Naive thymus-derived CD8-positive, alpha-beta T cell (primary cell): ENCODE measurements at places on chromosomes 5 and 9. TPM values are rescaled to one million over a fixed set of nuclear protein-coding genes. Genes with fewer than 3 reads are reported as not detected.

Gene PLCXD3
- not detected for total RNA-seq

DNA sequence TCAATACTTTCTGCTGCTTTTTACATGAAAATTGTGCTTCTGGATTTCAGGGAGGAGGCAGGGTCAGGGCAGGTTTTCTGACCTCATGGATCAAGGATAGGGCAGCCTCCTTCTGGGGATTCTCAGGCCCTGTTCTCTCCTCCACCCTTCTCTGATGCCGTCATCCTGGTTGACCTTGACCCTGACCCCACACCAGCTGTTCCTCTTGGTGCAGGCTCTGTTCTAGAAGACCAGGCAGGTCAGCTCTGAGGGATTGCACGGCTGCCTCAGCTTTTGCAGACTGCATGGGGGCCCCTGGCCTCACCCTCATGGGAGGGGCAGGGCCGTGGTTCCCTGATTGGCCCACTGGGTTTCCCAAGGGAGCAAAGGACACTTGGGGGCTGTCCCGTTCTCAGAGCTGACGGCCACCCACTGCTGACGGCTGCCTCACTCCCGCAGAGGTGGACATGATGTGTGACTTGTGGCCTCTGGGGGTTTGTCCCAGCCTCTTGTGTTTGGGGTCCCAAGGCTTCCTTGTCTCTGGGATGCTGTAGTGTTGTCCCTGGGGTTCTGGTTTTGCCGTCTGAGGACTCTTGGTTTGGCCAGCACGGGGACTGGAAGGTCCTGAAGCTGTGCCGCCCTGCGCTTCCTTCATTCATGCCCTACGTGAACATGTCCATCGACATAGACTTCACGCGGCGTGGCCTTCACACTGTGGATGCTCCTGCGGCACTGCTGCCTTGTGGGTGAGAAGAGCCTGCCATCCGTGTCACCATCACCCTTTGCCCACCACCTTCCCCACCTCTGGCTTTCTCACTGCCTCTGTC is 34.5 kb downstream of the CEP72 start:
- no peak overlapping the region for H3K4me3 ChIP-seq
- H3K27me3 ChIP-seq, result no peaks in the 10 kb centered on the region
- no peaks in the 10 kb centered on the region for H3K36me3 ChIP-seq
- H3K27ac ChIP-seq, result no peak overlapping the region
- DNase-seq, result no peak

DNA sequence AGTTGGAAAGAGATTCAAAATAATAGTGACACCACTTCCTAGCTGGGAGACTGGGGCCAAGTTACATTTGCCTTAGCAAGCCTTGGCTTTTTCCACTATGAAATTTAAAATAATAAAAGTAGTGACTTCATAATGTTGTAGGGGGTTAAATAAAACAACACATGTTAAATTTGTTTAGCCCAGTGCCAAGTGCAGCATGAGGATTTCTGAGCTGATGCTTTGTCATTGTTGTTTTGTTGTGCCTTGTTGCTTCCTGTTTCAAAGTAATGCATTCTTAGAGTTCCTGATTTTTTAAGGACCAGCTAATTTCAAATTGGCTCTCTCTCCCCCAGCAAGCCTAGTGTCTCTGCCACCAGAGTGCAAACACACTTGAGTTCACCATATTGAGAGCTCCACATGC is 270.7 kb upstream of the PAPPA start:
- no peaks in the 10 kb centered on the region for H3K4me1 ChIP-seq
- H3K27ac ChIP-seq, result no peak overlapping the region
- H3K36me3 ChIP-seq, result no peaks in the 10 kb centered on the region

- H3K27me3 ChIP-seq, result peaks cover 4% of the 10 kb centered on the region
- H3K27ac ChIP-seq, result no peak overlapping the region
- H3K4me3 ChIP-seq, result no peak overlapping the region
- peaks cover 9% of the 10 kb centered on the region for H3K4me1 ChIP-seq
Measured at GRCh38 chr9:136047076-136047774, 47.9 kb downstream of the NACC2 start.

DNA sequence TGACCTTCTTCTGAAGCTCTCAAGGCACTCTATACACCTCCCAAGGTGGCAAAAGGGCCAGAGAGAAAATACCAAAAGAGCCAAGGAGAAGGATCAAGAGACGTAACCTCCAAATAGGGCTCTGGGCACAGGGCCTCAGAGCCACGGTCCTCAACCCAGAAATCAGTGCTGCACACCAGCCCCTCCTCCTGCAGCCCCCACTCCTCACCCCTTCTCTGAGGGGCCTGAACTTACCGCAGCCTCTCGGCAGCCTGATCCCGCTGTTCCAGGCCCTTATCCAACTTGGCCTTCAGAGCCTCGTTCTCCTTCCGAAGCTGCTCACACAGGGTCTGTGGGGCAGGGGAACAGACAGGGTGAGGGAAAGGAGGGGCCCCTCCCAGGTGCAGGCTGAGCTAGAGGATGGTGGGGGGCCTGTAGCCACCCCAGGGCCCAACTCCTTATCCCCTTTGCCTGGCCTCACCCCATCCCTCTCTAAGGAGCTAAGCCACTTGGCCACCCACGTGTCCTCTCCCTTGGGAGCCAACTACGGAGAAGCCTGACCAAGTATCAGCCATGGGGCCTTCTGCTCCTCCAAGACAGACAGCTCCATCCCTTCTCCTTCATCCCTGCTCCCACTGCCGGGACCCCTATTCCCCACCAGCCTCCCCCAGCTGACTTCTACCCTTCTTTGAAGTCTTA is 28.8 kb downstream of the TNIP1 start:
- no peak for DNase-seq
- H3K27ac ChIP-seq, result peak overlapping the region; percentile 27
- H3K4me3 ChIP-seq, result no peak overlapping the region

DNA sequence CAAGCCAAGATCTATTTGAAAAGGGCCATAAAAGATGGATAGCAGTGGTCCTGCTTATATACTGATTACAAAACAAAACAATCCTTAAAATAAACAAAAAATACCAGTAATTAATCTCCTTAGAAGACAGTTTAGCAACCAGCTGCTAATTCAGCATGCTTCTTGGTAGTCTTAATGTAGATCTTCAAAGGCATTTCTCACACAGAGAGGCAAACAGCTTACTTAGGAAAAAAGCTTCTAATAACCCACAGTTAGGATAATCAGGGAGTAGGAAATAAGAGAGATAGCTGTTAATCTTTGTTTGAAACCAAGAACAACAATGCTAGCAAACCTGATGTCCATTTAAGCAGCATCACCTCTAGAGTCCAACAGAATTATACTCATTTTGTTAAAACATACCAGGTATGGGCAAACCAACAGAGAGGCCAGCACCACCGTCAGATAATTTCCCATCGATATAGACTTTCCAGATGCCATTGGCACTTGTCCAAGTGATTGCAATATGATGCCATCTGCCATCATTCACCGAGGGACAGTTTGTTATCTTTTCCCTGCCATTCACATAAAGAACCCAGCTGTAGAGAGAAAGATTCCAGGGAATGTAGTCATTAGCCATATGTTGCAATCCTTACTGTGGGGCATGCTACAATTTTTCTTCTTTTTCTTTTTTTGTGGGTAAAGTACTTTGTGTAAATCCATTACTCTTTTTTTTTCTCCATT is 105.6 kb upstream of the TXNDC8 start:
- no peaks in the 10 kb centered on the region for H3K36me3 ChIP-seq
- H3K27ac ChIP-seq, result no peak overlapping the region
- no peak for DNase-seq
- no peaks in the 10 kb centered on the region for H3K4me1 ChIP-seq

DNA sequence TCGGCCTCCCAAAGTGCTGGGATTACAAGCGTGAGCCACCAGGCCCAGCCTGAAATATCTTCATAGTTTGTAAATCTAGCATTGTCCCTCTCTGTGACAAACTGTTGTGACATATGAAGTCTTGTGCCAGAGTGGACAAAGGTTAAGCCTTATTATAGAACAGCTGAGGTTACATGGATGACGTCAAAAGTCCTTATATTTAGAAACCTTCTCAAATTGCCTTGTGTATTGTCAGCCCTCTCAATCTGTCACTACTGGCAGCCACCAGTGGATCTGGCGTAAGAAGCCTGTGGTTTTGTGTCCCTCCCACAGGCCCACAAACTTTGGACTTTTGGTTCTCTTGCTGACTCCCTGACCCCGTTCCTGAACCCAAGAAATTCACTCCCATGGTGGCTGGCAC is 79.4 kb upstream of the CCDC112 start:
- H3K27me3 ChIP-seq, result peaks cover 2% of the 10 kb centered on the region
- no peak overlapping the region for H3K27ac ChIP-seq
- no peaks in the 10 kb centered on the region for H3K4me1 ChIP-seq
- H3K4me3 ChIP-seq, result no peak overlapping the region
- DNase-seq, result no peak

Gene NTRK2
- total RNA-seq, result not detected

GRCh38 chr9:3193791-3194190 is 332.0 kb downstream of the RFX3 start:
- no peaks in the 10 kb centered on the region for H3K4me1 ChIP-seq
- DNase-seq, result no peak
- peaks cover 6% of the 10 kb centered on the region for H3K27me3 ChIP-seq

GRCh38 chr5:60505373-60506171 is 194.4 kb downstream of the DEPDC1B start:
- peaks cover 5% of the 10 kb centered on the region for H3K27me3 ChIP-seq
- no peaks in the 10 kb centered on the region for H3K36me3 ChIP-seq
- H3K27ac ChIP-seq, result no peak overlapping the region
- DNase-seq, result no peak

GRCh38 chr5:80220245-80220897 is 35.5 kb downstream of the SERINC5 start:
- H3K27me3 ChIP-seq, result no peaks in the 10 kb centered on the region
- peak overlapping the region; percentile 88 for H3K27ac ChIP-seq
- H3K4me1 ChIP-seq, result peaks cover 75% of the 10 kb centered on the region
- no peak for DNase-seq

DNA sequence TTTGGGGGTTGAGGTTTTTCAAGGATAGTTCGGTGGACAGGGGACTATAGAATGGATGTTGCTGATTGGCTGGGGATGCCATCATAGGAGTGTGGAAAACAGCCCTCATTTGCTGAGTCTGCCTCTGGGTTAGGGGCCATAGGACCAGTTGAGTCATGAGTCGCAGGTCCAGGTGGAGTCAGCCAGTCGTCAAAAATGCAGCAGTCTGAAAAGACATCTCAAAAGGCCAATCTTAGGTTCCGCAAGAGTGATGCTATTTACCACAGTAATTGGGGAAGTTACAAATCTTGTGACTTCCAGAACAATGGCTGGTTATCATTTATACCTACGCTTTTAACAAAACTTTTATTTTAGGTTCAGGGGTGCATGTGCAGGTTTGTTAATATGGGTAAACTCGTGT is 276.0 kb upstream of the DMRT1 start:
- no peak overlapping the region for H3K27ac ChIP-seq
- no peak for DNase-seq
- H3K27me3 ChIP-seq, result peaks cover 5% of the 10 kb centered on the region
- H3K4me1 ChIP-seq, result peaks cover 6% of the 10 kb centered on the region
- H3K36me3 ChIP-seq, result peaks cover 22% of the 10 kb centered on the region

Gene KIF12
- not detected for total RNA-seq

Gene CARTPT
- not detected for total RNA-seq

DNA sequence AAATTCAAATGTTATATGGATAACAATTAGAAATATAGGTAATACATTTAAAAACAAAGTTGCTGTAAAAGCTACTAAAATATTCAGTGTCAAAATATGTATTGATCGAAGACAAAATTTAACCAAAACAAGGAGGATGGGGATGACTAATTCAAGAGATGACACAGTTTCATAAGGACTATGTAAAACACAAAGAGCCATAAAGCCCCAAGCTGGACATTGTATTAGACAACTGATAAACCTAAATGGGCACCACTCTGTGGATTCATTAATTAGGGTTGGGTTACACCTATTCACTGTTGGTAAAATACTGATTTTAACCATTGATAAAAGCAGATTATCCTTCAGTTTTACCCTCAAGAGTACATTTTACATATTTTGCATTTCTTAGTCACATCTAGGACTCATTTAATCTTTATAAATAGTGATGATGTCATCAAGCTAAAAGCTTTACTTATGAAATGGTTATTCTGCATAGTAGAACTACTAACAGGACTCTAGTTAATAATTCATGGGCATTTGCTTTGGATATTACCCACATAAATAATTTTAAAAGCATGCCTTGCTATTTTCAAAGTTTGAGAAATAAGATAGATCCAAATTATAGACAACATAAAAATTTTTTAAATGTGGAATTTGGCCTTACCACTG is 13.7 kb downstream of the TUT7 start:
- no peak overlapping the region for H3K27ac ChIP-seq
- H3K4me3 ChIP-seq, result no peak overlapping the region
- peaks cover 32% of the 10 kb centered on the region for H3K4me1 ChIP-seq
- H3K27me3 ChIP-seq, result no peaks in the 10 kb centered on the region
- H3K36me3 ChIP-seq, result peaks cover 34% of the 10 kb centered on the region
- DNase-seq, result no peak

GRCh38 chr9:23543419-23543818 is 282.6 kb downstream of the ELAVL2 start:
- no peaks in the 10 kb centered on the region for H3K4me1 ChIP-seq
- H3K27ac ChIP-seq, result no peak overlapping the region
- H3K36me3 ChIP-seq, result no peaks in the 10 kb centered on the region

DNA sequence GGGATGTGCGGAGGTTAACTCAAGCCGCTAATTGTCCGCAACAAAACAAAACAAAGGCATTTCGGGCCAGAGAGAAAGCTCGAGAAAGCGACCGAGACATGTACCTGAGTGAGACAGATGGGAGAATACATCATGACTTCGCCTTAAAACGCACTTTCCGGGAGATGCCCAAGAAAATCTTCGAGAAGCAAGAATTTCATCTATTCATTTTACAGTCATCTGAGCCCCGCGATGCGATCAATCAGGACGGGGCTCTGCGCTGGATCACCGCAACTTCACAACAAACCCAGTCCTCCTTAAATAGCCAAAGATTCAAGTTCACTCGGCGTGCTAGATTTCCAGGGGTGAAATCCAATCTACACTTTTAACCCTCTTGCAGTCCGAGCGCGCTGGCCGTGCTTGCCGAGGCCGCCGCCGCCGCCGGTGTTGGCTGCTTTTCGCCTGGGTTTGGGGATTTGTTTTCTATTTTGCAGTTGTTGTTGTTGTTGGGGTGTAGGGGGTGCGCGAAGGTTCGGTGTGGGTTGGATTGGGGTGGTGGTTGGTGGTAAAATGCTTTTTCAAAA is 482 bp downstream of the NFIB start:
- peaks cover 72% of the 10 kb centered on the region for H3K27me3 ChIP-seq
- no peak overlapping the region for H3K27ac ChIP-seq

DNA sequence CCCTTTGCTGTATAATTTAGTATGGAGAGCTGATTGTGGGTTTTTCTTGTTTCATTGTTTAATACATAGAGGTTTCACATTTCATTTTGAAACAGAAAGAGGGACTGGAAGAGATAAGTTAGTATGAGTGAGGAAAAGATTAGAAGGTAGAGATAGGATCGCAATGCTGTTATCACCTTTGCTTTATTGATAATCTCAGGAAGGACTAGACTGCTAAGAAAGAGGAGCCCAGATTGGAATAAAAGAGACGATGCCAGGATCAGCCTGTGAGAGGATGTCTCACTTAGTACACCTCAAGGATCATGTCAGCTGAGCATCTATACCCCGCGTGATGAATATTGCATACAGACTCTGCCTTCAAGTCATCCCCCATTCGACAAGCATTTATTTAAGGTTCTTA is 178.0 kb upstream of the DMAC1 start:
- peaks cover 77% of the 10 kb centered on the region for H3K4me1 ChIP-seq
- H3K27me3 ChIP-seq, result no peaks in the 10 kb centered on the region
- H3K27ac ChIP-seq, result peak overlapping the region; percentile 87
- no peak for DNase-seq
- no peak overlapping the region for H3K4me3 ChIP-seq

Gene HRH2
- 2.0 TPM for total RNA-seq

- no peak for DNase-seq
- no peaks in the 10 kb centered on the region for H3K27me3 ChIP-seq
- H3K4me3 ChIP-seq, result no peak overlapping the region
- no peak overlapping the region for H3K27ac ChIP-seq
Measured at GRCh38 chr9:113918697-113919350, 42.7 kb downstream of the ZNF618 start.
